ENCODE measurements at places on chromosomes 4 and X. TPM values are rescaled to one million over a fixed set of nuclear protein-coding genes. Genes with fewer than 3 reads are reported as not detected.

The UCP1 gene
- not detected for total RNA-seq

The CUL4B gene
- total RNA-seq, result 55.3 TPM

The F8A3 gene
- total RNA-seq, result 25.8 TPM

The RS1 gene
- not detected for total RNA-seq

The NAP1L3 gene
- 0.79 TPM for total RNA-seq

The PRRG3 gene
- not detected for total RNA-seq

The PCDH18 gene
- total RNA-seq, result not detected

The GYG2 gene
- not detected for total RNA-seq

The MFAP3L gene
- total RNA-seq, result 1.1 TPM

The ZNF185 gene
- 2.3 TPM for total RNA-seq

The RPGR gene
- 3.5 TPM for total RNA-seq

The SLBP gene
- 68.2 TPM for total RNA-seq

The XAGE1A gene
- not detected for total RNA-seq

The PCDH10 gene
- not detected for total RNA-seq

The MTTP gene
- not detected for total RNA-seq

DNA sequence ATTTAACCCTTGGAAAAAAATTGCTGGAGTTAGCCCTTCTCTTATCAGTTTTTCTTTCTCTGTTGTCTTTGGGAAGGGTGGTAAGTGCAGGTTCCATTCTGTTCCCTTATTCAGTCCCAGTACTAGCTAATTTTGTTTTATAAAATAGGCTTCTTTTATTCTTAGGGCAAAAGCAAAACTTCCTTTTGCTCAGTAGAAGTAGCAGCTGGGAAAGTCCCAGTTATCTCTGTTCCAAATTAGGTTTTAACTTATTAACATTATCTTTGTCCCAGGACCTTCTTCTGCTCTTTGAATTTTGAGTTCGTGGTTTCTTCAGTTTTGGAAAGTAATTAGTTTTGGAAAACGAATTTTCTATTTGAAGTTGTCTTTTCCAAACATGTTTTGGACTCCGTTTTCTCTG lies 61.1 kb downstream of the BANK1 start:
- no peak for ATAC-seq

DNA sequence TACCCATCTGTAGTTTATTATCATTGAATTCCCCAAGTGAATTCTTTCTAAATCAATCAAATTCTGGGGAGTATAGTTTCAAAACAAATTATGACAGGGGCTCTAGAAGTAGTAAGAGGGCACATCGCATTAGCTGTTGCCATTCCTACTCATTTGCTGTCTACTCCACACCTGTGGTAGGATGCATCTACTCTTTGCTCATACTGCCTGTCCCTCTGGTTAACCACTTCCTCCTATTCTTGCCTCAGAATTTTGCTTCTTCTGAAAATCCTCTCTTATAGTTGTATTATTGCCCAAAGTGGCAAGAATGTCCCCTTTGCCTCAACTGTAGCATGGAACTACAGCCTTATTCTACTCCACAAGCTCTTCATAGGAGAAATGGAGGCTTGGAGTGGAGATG lies 12.7 kb upstream of the DGKK start:
- no peak for ATAC-seq

DNA sequence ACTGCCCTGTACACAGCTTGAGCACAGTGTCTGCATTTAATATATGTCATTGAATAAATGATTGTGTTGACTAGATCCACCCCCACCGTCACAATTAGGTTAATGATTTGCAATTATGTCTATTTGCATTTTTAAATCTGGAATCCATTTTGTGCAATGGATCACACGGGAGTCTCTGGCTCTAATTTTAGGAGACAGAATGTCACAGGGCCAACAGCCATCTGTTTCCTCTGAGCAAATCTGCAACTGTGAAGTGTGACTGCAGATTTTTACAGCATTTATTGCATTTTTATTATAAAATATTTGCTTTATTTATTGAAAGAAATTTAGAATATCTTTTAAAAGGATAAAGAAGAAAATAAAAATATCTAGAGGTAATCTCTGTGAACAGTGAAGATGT lies 316.8 kb downstream of the HS3ST1 start:
- ATAC-seq, result no peak

DNA sequence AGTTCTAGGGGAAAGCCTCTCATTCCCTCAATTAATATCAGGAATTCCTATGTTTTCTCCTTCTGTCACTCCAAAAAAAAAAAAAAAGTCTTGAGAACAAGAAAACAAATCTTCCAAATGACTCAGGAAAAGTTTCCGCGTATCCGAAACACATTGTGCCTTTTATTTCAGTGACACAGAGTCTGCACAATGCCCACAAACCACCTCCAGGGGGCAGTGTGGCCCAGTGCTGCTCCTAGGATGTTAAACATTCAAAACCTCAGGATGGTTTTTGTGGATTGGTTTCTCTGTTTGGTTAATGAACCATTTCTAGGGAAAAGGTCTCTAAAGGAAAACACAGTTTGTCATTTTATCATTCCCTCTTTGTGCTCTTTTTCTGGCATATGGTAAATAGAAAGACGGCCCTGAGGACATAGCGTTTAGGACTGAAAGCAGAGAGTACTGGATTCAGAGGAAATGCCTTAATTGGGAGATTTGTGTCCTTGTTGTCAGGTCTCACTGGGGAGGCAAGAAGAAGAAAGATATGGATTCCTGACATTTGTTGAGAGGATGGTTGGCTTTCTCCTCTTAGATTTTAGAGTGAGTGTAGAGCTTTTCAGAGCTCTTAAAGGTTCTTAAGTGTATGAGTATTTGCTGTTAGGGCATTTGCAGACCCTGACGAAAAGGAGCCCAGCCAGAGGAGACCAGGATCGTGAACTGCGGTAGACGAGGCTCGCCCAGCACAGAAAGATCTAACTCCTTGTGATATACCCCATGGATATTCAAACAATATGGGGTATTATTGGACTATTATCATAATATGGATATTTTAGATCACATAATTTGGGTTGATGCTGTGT lies 65.7 kb upstream of the MAP9 start:
- peak; percentile 64 for ATAC-seq

GRCh38 chrX:47231167-47231566 lies 1.6 kb upstream of the USP11 start:
- ATAC-seq, result no peak

- ATAC-seq, result no peak
Observed at GRCh38 chrX:1274786-1275185, 6.2 kb downstream of the CSF2RA start.

GRCh38 chr4:119626943-119627266 lies 1.7 kb downstream of the PDE5A start:
- ATAC-seq, result no peak

DNA sequence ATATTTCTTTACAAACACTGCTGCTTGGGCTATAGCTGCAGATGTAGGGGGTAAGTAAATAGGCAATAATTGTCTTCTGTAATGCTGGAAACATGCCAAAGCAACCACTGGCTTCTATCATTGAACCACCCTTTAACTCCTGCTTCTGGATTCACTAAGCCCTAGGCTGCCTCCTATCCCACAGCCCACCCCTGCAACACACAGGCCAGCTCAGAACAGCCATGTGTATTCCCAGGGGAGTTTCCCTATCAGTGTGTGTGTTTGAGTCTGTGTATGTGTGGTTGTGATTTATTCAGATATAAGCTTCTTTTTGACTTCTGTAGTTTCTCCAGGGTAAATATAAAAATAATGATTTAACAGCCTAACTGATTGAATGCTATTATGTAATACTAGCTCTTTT lies 291.3 kb downstream of the PCDH10 start:
- no peak for ATAC-seq

GRCh38 chr4:29734343-29735213 lies 985.6 kb upstream of the PCDH7 start:
- no peak for ATAC-seq

DNA sequence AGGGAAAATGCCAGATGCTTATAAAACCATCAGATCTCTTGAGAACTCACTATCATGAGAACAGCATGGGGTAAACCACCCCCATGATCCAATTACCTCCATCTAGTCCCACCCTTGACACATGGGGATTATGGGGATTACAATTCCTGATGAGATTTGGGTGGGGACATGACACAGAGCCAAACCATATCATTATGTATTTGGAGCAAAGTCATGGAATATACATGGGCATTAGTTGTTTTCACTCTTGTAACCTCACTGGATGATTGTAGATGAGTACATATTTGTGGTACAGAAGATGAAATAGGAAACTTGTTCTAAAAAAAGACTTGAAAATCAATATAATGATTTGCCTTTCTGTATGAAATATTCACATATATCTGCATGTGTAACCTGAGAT lies 674.5 kb upstream of the BOD1L1 start:
- no peak for ATAC-seq

- ATAC-seq, result no peak
Observed at GRCh38 chr4:10366628-10367027, 90.6 kb downstream of the ZNF518B start.

- no peak for ATAC-seq
Observed at GRCh38 chr4:60128888-60129287, 1071.2 kb upstream of the ADGRL3 start.

GRCh38 chrX:31909850-31910572 lies 838.2 kb upstream of the FTHL17 start:
- no peak for ATAC-seq

GRCh38 chr4:85610450-85610849 lies 135.5 kb downstream of the ARHGAP24 start:
- ATAC-seq, result peak; percentile 59

GRCh38 chrX:20947411-20947912 lies 426.8 kb upstream of the CNKSR2 start:
- no peak for ATAC-seq

GRCh38 chr4:168021666-168022065 lies 70.7 kb upstream of the ANXA10 start:
- no peak for ATAC-seq

- peak; percentile 88 for ATAC-seq
Observed at GRCh38 chr4:142574306-142574705, 271.8 kb downstream of the INPP4B start.

DNA sequence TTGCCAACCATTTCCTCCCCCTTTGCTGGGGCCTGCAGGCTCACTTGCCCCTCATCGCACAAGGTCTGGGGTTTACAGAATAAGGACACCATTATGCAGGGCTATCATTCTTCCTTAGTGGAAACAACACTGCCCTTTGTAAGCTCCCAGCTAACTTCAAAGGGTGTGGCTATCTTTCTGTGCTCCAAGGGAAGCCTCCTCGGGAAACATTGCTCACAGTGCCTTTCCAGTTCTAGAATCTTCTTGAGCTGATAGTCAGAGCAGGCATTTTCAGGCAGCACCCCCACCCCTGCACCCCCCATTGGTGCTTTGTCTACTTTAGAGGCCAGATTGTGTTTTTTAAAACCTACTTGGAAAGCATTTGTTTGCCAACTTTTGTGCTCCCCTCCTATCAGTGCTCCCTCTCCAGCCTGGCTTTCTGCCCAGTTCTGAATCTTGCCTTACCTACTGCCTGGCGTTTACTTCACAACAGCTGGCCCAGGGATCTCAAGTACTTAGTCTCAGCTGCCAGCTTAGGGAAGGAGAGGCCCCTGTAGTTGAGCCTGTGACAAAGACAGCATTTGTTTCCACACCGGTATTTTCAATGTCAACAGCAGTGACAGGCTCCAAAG lies 53.5 kb downstream of the PLAC1 start:
- ATAC-seq, result no peak

DNA sequence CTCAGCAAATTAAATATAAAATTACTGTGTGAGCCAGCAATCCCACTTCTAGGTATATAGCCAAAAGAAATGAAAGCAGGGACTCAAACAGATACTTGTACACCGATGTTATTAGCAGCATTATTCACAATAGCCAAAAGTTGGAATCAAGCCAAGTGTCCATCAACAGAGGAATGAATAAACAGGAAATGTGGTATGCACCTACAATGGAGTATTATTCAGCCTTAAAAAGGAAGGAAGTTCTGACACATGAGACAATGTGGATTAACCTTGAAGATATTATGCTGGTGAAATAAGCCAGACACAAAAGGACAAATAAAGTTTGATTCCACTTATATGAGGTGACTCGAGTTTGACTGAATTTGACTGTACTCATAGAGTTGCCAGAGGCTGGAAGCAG lies 108.3 kb upstream of the DUSP21 start:
- ATAC-seq, result no peak

- no peak for ATAC-seq
Observed at GRCh38 chr4:109748114-109748513, 18.2 kb upstream of the PLA2G12A start.

DNA sequence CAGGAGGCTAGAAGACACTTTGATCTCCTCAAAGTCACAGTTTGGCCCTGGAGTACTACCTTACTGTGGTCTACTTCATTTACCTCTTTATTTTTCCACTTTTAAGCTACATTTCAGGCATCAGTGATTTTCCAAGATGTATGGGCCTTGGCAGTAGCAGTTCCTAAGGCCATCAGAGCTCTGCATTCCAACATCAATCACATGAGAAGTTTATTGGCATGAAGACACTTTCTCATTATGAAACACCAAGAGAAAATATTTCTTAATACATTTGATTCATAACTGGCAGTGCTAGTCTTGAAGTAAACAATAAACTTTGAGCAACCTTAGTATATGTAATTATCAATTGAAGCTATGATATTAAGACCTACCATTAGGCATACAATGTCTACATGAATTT lies 178.1 kb downstream of the IL15 start:
- ATAC-seq, result no peak

DNA sequence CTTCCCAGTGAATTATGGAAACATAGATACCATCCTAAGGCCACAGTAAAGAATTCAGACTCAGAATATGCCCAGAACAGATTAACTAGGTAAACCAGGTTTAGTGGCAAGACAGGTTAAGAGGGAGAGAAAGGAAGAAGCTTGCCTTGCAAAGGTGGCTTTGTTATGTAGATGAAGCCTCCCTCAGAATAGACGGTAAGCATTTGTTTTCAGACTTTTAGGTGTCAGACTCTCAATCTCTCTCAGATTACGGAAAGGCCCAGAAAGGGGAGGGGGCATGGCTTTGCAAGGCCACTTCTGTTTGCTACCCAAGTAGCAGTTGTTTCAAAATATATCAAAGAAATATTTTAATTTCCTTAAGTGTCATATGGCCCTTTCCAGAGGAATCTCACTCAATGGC lies 457.1 kb upstream of the BOD1L1 start:
- no peak for ATAC-seq

- no peak for ATAC-seq
Observed at GRCh38 chrX:12239356-12240082, 101.2 kb downstream of the FRMPD4 start.

DNA sequence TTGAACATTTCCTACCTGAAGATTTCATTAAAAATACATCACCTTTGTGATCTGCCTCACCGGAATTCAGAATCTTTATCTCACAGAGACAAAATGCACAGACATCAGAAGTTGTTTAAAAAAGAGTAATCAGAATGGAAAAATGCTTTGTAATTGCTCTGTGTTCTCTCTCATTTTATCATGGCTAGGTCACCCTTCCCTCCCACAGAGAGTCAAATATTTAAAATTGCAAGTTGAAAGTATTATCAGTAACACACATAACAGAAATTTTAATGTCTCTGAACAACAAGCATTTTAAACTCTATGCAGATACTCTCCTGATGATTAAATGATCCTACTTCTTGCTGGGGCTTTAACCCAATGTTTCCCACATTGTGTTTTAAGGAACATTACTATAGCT lies 362.0 kb downstream of the CBLL2 start:
- ATAC-seq, result no peak

GRCh38 chrX:31449965-31450364 lies 378.1 kb upstream of the FTHL17 start:
- no peak for ATAC-seq
